ENCODE measurements at places on chromosomes 6 and 20.

DNA sequence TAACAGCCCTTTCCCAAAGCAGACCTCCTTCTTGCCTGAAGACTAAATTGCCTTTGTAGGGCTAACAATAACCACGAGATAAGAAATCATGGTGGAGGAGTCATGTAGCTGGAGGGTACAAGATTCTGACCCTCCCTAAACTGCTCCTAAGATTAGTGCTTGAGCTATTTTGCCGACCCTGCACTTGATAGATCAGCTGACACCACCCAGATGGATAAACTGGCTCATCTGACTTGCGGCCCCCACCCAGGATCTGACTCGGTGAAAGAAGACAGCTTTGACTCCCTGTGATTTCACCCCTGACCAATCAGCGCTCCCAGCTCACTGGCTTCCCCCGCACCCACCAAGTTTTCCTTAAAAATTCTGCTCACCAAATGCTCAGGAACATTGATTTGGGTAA lies 57.6 kb upstream of the UNC93A start:
- DNase-seq: no peak

DNA sequence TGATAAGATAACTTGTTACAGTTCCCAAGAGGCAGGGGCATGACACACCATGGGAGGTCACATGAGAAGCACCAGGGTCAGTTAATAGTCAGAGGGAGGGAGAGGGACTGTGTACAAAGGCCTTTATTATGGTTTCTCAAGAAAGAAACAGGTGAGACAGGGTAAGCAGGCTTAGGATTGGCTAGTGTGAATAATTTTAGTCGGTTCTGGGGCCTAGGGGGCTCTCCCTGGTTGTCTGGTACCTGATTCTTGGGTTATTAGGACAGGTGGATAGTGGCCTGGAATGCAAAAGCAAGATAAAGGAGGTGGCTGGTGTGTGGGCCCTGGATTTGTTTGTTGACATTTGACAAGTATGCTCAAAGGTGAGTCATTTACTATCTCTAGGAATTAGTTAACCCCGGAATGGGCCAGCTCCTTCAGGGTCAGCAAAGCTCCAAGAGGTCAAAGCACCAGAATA lies 49.4 kb upstream of the MCUR1 start:
- DNase-seq: no peak

- no peak for DNase-seq
Observed at GRCh38 chr20:39839399-39840119, 849.5 kb downstream of the MAFB start.

DNA sequence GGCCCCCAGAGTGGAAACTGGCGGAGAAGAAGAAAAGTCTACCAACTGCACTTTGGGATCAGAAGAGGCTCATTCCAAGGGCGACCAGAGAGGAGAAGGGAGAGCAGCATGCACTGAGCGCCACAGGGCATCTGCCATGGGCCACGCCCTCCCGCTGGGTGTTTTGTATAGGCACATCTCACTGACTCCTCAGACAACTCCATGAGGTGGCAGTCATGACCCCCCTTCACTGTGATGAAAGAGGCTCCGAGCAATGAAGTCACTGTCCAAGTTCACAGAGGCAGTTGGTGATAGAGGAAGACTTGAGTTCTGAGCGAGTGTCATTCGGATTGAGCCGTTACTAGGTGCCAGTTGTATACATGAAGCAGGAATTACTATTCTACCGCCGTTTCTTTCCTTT lies 15.4 kb downstream of the BPIFB1 start:
- DNase-seq: no peak

GRCh38 chr20:48763216-48763914 lies 64.4 kb downstream of the PREX1 start:
- DNase-seq: no peak

GRCh38 chr6:132087391-132087790 lies 136.2 kb upstream of the CCN2 start:
- DNase-seq: peak; percentile 46
